Suppressor macrophage (primary cell): ENCODE measurements at places on chromosomes 5 and 9.

GRCh38 chr5:113489299-113489698 is 1.0 kb upstream of the MCC start:
- peak; percentile 75 for DNase-seq

GRCh38 chr5:154141745-154142221 is 48.8 kb upstream of the GALNT10 start:
- DNase-seq = no peak

GRCh38 chr5:135161221-135161620 is 127.2 kb upstream of the PITX1 start:
- peak; percentile 57 for DNase-seq

- peak; percentile 91 for DNase-seq
Observed at GRCh38 chr9:69264526-69264925, 60.5 kb upstream of the ENTREP1 start.

- DNase-seq = no peak
Observed at GRCh38 chr5:32865475-32865874, 154.4 kb downstream of the NPR3 start.

GRCh38 chr9:120289990-120290975 is 289.7 kb downstream of the CDK5RAP2 start:
- no peak for DNase-seq

DNA sequence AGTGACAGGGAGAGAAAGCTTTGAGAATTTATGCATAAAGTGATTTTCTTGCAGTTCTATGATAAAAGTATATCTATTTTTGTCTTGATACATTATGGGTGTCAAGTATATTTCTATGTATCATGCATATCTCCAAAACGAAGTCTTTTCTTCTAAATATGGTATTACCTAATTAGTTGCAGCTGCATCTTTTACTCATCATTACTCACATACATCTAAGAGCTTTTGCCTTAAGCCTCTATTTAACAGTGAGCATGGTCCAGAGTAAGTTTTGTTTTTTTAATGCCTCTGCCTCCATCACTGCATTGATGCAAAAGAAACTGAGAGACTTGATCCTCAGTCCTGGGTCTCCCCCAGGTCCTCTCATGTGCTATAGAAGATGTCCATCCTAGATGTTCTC is 40.0 kb upstream of the SMC5 start:
- no peak for DNase-seq

DNA sequence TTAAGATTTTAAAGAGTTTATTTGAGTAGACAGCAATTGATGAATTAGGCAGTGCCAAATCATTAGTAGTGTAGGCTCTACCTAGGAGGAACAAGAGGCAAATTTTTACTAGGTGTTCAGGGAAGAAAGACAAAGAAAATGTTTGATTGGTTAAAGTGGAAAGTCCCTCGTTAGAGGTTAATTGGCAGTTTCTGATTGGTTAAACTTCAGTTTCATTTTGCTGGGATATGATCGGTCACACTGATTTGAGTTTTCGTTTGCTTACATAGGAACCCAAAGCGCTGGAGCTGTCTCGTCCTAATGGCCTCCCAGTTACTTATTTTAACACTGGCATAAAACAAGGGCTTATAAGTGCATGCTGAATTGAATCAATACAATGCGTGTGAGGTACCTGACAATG is 15.1 kb downstream of the DMAC1 start:
- no peak for DNase-seq

DNA sequence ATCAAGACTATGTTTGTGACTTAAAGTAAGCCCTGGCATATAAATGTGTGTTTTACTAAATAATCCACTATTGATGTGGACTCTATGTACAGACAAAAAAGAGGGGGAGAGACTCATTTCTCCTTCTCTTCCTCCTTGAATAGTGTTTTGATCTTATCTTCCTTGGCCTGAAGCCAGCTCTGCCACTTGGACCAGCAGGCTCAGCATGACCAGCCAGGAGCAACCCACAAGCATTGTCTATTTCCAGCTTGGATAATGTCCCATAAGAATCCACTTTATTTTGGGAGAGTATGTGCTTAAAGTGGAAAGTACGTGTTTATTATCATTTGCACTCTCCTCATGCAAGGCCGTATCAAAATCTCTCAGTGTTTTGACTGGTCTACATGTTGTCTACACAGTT is 23.8 kb upstream of the SLC46A2 start:
- no peak for DNase-seq

- no peak for DNase-seq
Observed at GRCh38 chr9:37514999-37515398, 29.3 kb downstream of the POLR1E start.

DNA sequence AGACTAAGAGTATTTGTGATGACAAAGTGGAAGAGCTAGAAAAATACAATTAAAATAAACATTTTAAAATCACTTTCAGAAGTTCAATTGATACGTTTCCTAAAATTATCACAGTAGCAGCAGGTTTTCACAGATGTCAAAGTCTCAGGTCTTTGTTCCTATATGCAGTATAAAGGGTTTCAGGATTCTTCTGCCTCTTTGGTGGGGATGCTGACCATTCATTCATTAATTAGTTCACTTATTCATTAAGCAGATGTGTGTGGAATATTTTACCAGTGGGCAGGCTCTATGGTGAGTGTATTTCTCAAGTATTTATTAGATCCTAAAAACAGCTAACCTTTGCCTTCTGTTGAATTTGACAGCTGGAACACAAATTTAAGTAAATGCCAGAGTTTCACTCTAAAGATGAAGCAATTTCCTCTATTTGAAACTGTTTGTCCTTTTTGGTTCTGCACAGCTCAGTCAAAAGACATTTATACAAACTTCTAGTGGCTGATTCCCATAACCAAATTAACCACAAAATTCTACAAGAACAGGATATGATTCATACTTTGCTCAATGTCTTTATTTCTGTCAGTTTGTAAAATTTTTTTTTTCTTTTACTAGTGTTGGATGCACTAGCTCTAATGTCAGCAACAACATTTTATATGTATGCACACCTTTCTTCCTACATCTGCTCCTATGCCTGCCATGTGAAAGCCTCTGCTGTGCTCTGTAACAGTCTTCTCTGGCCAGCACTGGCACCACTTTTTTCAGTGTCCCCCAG is 75.9 kb upstream of the PRR16 start:
- peak; percentile 87 for DNase-seq

DNA sequence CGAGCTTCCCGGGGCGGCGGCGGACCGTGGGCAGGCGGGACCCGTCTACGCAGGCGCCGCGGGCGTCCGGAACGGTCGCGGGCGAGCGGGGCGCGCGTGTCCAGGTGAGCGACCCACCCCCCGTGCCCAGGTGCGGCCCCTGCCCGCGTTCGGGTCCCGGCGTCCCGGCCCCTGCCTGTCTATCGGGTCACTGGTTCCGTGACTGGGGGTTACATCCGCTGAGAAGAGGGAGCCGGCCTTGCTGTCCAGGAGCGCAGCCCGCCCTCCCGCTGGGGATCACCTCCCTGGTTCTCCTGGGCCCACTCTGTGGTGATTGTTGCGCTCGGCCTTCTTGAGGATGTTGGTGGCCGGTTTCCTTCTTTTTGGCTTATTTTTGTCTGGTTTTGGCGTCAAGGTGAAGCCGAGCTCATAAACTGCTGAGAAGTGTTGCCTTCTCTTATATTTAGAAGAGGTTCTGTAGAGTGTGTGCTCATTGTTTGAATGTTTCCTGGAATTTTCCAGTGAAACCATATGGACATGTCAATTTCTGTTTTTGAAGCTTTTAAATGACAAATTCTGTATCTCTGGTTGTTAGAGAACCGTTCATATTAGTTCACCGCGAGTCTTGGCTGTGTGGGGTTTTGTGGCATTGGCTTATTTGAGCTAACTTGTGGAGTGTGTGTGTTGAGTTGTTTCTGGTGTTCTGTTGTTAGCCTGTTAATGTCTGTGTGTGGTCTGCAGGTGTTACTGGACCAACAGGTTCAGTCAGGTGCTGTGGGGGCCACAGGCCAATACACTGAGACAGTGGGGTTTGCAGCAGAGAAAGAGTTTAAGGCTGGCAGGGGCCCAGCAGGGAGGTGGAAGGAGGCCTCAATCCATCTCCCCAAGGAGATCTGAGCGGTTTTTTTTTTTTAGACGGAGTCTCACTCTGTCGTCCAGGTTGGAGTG is 621 bp downstream of the CEP72 start:
- peak; percentile 18 for DNase-seq

- peak; percentile 28 for DNase-seq
Observed at GRCh38 chr5:142133330-142134206, 25.0 kb downstream of the NDFIP1 start.

- DNase-seq = peak; percentile 42
Observed at GRCh38 chr9:127523312-127523851, 72.1 kb downstream of the LRSAM1 start.

- no peak for DNase-seq
Observed at GRCh38 chr9:35338561-35339274, 151.2 kb upstream of the RUSC2 start.

DNA sequence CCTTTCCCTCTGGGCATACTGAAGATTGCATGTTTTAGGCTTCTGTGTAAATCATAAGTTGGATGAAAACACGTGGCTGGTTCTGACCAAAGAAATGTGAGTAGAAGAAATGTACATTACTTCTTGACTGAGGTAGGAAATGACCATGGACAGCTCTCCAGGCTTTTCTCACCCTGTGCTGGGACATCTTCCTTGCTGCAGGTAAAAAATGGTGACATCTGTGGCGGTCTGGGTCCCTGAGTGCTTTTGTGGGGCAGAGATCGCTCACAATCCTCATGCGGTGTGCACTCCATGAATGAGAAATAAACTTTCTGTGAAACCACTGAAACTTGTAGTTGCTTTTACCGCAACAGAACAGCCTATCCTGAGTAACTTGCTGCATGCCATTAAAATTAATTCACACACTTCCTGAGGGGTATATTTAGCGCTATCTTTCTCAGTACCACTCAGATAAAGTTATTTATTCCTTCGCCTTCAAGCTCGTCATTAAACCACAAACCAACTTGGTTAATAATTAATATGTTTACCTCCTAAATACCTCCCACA is 730.4 kb downstream of the EFNA5 start:
- no peak for DNase-seq

GRCh38 chr5:78360924-78361630 is 660 bp downstream of the SCAMP1 start:
- no peak for DNase-seq

DNA sequence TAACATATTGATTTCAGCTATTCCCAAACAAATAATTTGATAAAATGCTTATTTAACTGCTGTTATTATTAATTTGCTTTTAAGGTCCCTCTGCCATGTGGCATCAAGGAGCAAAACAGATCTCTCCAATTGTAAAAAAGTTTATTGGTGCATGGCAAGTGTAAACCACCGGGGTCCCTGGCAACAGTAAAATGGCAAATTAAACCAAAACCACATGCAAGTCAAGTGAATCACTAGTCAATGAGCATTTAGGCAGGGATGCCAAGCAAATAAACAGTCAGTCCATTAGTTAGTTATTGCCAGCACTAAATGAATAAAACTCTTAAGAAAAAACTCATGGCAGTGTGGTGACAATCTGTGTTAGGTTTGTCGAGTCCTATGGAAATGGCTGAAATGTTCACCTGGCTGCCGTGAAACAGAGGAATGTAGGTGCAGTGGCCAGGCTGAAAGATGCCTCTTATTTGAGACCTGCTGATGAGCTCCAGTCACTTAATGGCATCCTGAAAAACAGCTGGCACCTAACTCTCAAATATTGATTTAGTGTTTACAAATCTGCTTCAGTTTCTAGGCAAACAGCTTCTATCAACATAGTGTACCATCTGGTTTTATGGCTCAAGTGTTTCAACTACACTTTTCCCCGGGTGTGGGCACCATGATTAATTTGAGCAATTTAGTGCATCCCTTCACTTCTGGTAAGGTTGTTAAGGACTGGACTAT is 296.5 kb upstream of the ITGA1 start:
- DNase-seq = no peak

GRCh38 chr9:124014956-124015660 is 3.5 kb downstream of the LHX2 start:
- DNase-seq = no peak

DNA sequence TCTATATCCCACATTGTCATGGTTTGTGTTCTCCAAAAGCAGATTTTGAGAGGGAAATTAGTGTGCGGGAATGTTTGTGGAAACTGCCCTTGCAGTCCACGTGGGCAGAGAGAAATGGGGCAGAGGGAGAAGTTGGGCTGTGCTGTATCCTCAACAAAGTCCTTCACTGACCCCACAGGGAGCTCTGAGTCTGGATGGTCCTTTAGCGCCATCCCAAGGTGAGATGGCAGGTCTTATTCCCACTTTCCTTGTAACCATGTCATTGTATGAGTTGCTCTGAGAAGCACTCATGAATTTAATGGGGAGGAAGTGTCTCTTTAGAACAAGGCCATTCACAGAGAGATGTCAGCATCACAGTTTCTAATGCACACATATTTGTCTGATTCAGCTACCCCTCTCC is 127.1 kb downstream of the ANKRD18B start:
- DNase-seq = no peak

GRCh38 chr9:96299823-96300222 is 2.2 kb downstream of the HSD17B3 start:
- DNase-seq = no peak

- no peak for DNase-seq
Observed at GRCh38 chr5:173468821-173469251, 140.6 kb upstream of the STC2 start.

DNA sequence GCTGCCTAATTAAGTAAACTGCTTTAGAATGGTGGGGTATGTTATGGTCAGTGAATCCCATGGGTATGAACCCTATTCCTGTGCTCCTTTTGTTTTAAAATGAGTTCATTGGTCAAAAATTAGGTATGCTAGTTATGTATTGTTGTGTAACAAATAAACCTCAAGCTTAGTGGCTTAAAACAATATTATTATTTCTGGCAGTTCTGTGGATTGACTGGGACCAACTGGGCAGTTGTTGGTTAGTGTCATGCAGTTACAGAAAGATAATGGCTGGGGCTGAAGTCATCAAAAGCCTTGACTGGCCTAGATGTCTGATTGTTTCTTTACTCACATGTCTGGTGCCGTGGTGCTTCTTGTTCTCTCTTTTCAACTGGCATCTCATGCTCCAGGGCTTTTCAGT is 8.9 kb upstream of the PTAR1 start:
- no peak for DNase-seq

GRCh38 chr9:71808068-71808467 is 39.8 kb upstream of the CEMIP2 start:
- DNase-seq = no peak

DNA sequence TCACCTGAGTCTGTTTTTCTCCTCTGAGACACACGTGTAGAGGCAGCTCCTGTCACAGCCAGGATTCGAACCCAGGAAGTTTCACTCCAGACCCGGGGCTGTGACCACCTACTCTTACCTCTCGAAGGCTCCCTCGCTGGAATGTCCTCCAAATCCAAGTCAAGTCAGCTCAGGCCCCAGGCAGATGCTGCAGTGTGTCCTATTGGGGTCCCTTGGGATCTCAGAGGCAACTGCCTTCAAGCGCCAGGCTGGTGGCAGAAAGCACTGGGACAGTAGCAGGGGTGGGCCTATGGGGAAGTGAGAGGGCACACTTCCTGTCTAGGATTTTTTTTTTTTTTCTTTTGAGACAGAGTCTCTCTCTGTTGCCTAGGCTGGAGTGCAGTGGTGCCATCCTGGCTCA is 762 bp upstream of the ST6GALNAC4 start:
- peak; percentile 69 for DNase-seq

- DNase-seq = no peak
Observed at GRCh38 chr5:28779161-28779754, 1740.9 kb upstream of the CDH9 start.
